ENCODE measurements at places on chromosomes 6 and 20.

GRCh38 chr6:148649454-148649963, 97.3 kb upstream of the UST start:
- no peak for DNase-seq

DNA sequence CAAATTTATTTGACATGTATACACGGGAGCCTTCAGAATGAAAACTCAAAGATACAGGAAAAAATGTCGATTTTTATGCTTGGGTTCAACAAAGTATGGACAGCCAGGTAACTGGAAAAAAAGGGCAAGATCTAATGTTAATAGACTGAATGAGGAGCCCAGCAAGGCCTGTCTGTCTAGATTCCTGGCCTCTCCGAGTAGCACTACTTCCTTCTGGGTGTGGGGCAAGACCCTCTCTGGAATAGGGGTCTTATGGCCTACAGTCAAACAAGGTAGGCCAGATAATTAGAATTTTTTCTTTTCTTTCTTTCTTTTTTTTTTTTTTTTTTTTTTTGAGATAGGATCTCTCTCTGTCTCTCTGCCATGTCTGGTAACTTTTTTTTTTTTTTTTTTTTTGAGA, 113.4 kb upstream of the SHLD1 start:
- DNase-seq: no peak

- no peak for DNase-seq
Observed at GRCh38 chr20:56348305-56348693, 10.5 kb upstream of the FAM210B start.

DNA sequence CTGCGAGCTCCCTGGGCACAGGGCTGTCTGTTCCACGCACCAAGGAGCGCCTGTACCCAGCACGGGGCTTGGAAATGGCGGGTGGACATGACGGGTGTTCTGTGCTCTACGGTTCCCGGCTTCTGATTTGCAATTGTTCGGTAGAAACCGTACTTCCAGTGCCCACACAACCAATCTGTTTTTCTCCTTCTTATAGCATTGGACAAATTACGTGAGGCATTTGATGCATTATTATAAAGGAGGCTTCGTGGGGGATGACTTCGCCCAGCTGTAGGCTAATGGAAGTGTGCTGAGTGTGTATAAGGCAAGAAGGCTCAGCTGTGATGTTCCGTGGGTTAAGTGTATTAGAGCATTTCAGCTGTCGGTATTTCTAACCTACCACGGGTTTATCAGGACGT, 9.8 kb upstream of the RPS21 start:
- DNase-seq: no peak

DNA sequence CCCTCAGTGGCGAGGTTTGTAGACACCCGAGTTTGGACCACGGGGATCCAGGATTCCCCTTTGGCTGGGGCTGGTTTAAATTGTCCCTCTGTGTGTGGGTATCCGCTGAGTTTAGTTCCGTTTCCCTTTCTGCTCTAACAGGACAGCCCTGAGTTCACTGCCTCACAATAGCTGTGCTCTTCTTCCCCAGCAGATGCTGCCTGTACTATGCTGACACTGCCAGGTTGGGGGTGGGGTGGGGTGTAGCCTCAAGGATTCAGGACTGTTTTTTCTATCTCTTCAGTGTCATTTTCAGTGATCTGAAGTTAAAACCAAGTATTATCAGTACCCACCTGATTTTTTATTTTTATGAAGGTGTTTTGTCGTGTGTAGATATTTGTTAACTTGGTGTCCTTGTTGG, 655.0 kb downstream of the COL12A1 start:
- DNase-seq: no peak

DNA sequence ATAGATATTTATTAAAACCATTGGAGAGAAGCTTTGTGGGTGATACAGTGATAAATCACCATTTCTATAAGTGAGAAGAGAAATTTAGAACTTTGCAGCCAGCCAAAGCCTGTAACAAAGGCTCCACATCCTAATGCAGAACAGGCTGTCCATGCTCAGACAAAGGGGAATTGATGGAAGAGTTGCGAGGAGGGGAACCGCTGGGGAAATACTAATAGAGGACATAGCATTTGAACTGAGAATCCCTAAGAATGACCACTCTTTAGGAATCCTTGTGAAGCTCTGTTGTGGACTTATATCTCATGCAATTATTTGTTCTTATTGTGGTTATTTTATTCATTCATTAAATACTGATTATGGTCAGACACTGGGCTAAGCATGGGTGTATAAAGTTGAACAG, 167.8 kb downstream of the PHF3 start:
- no peak for DNase-seq

DNA sequence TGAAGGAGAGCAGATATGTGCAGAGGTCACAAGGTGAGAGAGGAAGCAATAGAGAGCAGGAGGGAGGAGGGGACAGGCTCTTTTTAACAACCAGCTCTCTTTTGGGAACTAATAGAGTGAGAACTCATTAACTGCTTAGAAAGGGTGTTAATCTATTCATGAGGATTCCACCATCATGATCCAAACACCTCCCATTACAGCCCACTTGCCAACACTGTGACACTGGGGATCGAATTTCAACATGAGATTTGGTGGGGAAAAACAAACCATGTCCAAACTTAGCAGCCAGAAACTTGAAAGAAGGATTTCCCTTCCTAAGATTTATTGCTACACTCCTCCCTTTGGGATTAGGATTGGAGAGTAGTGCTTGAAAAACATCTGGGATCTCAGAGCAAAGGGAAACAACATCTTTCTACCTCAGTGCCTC, 135.5 kb upstream of the PLCB4 start:
- peak; percentile 37 for DNase-seq

DNA sequence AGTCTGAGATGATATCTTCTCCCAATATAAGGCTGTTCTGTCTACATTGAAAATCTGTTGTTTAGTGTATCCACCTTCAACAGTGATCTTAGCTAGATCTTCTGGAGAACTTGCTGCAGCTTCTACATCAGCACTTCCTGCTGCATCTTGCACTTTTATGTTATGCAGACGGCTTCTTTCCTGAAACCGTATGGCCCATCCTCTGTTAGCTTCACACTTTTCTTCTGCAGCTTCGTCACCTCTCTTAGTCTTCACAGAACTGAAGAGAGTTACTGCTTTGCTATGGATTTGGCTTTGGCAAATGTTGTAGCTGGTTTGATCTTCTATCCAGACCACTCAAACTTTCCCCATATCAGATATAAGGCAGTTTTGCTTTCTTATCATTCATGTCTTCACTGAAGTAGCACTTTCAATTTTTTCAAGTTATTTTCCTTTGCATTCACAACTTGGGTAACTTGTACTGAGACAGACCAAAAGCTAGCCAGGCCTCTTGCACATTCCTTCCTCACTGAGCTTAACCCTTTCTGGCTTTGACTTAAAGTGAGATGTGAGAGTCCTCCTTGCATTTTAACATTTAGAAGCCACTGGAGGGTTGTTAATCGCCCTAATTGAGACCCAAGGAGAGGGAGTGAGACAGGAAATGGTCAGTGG, 110.1 kb downstream of the PREP start:
- DNase-seq: no peak

DNA sequence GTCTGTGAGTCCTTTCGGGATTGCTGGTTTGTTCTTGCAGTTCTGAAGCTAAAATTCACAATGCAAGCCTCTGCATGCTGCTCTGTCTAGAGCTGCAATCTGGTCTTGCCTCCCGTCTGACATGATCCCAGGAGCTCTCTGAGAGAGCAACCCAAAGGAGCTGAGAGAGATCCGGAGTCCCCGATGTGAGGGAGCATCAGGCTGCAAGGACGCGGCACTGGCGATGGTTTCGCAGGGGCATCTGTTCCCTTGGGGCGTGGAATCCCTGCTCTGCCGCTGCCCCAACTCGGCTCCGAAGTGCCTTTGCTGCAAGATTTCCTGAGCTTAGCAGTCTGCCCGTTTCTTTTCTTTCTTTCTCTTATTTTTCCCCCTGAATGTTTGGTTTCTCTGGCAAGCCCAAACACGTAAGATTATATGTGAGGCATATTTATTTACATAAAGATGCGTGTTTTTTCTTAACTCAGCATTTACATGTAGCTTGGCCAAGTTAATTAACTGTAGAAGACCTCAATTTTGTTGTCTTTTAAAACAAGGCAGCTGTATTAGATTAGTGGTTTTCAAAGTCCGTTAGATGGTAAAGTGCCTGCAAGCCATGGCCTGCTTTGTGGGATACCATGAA, 873.0 kb downstream of the KIF16B start:
- DNase-seq: peak; percentile 8

GRCh38 chr6:170160031-170160627, 130.7 kb downstream of the DLL1 start:
- DNase-seq: no peak

GRCh38 chr6:51028276-51028675, 209.6 kb downstream of the TFAP2B start:
- peak; percentile 35 for DNase-seq

DNA sequence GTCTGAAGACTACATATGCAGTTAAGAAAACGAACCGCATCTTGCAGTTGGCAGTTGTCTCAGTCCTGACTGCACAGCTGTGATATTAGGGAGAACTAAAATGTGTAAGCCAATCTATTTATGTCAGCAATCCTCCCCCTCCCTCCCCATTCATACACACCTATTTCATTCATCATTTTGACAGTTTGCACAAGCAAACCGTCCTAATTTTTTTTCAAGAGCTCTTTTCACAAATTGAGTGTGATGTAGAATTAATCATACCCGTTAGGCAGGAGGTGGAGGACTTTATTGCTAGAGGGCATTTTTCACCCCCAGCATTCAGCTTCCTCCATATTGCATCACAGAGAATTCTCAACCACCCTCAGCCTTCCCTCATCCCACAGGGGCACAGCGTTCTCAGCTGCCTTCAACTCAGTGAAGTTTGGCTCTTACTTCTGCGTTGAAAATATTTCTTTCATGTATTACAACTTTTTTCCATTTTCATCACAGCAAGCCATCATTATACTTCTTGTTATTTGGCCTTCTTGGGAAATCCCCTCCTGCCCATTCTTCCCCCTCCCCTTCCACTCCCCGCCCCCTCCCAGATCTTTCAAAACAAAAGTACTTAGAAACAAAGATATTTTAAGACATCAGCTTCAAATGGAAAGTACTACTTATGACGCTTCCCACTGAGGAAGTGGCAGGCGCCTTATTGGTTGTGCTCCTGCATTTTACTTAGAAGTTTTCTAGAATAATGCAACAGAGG, 37.5 kb downstream of the NOX3 start:
- DNase-seq: peak; percentile 63

DNA sequence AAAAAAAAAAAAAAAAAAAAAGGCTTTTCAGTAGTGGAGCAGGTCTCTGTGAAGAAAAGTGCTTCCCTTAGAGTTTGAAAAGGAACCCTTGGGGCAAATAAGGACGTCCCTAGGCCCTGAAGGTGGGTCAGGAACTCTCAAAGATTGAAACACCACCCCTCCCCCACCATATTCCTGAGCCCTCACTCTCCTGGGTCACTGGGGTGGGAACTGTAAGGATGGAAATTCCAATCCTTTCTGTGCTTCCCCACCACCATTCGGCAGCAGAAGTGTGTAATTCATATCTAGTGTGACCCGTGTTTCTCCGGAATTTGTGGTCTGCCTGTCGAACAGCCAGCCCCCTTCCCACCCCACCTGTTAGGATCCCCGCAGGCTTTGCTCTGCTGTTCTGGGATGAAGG, 12.3 kb downstream of the CDYL start:
- DNase-seq: no peak

GRCh38 chr6:127403636-127404035, 55.6 kb downstream of the KIAA0408 start:
- no peak for DNase-seq

DNA sequence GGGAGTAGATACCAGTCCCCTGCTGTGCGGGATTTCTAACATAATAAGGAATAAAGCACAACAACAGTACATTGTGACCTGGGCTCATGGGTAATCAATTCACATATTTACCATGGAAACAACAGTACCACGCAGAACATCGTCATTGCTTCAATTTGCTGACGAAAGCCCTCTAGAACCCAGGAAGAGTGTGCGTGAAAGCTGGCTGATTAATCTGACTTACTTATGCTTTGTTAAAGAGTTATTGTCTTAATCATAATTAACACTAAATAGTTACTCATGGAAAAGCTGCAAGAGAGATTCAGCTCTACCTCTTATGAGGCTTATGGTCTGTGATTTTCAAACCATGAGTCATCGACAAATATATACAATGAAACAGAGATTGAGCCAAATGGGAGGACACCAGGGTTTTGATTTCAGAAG, 644.3 kb upstream of the AGPAT4 start:
- no peak for DNase-seq

DNA sequence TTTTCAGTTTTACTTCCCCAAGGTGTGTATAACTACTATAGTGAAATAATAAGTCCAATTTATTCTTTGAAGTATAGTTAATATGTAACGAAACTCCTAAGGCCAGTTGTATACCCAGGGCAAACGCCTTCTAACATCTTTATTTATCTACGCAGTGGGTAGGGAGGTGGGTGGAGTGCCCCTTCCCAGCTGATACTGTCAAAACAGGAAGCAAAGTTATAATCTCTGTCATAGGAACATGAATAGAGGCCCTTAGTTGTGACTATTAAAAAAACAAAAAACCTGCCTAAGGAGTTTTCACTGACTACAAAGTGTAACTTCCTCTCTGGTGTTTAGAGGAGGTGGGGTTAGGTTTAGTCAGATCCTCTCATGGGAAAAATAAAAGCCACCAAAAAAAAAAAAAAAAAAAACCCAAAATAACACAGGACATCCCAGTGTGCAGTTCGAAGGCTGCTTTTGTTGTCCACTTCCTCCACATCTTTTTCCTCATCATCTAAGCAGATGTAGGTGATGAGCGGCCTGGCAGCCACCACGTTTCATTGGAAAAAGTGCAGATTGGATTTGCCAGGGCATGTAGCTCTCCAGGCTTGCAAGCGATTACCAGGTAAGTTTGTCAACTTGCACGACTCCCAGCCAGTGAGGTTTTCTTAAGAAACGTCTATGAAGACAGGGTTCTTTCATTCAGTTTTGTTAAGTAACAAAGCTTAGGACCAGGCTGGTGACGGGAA, 58.7 kb downstream of the UTRN start:
- no peak for DNase-seq

GRCh38 chr20:48667481-48667880, 160.3 kb downstream of the PREX1 start:
- no peak for DNase-seq

DNA sequence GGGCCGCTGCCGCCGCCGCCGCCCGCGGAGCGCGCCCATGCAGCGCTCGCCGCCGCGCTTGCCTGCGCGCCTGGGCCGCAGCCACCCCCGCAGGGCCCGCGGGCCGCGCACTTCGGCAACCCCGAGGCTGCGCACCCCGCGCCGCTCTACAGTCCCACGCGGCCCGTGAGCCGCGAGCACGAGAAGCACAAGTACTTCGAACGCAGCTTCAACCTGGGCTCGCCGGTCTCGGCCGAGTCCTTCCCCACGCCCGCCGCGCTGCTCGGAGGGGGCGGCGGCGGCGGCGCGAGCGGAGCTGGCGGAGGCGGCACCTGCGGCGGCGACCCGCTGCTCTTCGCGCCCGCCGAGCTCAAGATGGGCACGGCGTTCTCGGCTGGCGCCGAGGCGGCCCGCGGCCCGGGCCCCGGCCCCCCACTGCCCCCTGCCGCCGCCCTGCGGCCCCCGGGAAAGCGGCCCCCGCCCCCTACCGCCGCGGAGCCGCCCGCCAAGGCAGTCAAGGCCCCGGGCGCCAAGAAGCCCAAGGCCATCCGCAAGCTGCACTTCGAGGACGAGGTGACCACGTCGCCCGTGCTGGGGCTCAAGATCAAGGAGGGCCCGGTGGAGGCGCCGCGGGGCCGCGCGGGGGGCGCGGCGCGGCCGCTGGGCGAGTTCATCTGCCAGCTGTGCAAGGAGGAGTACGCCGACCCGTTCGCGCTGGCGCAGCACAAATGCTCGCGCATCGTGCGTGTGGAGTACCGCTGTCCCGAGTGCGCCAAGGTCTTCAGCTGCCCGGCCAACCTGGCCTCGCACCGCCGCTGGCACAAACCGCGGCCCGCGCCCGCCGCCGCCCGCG, 730 bp downstream of the INSM1 start:
- no peak for DNase-seq

Measured in GM03348 (cell line).